Large intestine (tissue), 12 donors: ENCODE measurements at places on chromosomes 3 and 15.
A peak's percentile ranks its signal among the peaks of the same experiment; 100 is the strongest.

- no peak for DNase-seq
Measured at GRCh38 chr15:71155534-71155933, 40.3 kb downstream of the THSD4 start.

GRCh38 chr3:120418866-120419490 lies 31.8 kb downstream of the FSTL1 start:
- peak; percentile 61 for DNase-seq

DNA sequence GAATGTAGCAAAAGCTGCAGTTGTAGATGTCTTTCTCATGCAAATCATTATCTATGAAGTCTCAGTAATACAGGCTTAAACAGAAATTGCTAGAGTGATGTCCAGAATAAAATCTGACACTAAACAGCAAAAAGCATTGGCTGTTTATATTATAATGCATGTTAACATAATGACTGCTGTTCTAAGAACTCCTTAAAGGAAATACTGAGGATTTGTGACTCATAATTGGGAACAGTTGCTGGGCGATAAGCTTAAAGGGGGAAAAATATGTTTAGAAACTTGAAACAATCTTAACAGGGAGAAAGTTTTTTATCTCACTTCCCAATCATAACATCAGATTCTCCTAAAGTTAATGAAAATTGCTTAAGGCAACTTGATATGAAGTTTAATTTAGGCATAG lies 17.5 kb downstream of the TIPARP start:
- DNase-seq = no peak

- no peak for DNase-seq
Measured at GRCh38 chr3:171347301-171348039, 112.7 kb downstream of the TNIK start.

DNA sequence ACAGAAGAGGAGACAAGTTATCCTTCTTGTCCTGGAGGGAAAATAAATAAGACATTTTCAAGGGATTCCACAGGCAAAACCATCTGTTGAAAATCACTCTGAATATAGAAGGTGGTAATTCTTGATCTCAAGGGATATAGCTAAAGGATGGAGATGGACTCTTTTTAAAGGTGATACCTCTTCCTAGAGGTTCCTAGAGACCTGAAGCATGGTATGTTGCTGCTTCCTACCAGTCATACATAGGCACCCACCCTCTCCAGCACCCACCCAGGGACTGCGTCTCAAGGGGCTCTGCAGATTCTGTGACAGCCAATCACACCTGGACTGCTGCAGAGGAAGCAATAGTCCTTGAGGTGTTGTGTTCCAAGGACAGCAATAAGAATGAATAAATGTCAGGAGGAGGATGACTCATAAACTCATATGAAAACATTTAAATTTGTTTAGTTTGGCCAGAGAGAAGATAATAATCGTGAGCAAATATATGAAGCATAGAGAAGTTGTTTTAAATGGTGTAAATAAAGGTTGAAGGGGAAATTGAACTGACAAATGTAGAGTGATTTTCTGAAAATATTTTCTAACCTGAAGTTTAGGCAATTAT lies 741.6 kb upstream of the CBLB start:
- no peak for DNase-seq

DNA sequence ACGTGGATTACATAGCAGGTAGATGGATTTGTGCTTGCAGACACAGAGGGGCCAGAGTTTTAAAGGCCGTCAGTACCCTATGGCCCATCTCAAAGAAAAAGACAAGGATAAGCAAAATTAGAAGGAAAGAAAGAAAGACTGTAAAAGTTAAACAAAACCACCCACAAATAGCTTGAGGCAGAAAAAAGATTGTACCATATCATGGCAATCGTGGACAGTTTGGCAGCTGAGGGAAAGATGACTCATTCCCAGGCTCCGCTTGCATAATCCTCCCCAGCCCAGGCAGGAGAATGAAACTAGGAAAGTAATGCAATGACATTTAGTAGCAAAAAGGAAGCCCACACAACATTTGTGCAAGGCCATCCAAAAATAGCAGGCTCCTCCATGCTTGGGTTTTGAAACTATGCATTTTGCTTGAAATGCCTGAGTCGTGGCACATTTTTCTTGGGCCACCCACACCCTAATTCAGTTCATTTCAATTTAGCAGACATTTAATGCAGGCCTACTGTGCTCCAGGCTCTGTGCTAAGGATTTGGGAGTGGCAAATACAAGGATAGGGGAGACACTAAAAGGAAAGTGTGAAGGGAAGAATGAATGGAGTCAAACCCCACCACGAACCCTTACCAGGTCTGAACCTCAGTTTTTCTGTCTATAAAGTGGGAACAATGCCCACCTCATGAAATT lies 40.9 kb upstream of the SMAD3 start:
- peak; percentile 81 for DNase-seq

DNA sequence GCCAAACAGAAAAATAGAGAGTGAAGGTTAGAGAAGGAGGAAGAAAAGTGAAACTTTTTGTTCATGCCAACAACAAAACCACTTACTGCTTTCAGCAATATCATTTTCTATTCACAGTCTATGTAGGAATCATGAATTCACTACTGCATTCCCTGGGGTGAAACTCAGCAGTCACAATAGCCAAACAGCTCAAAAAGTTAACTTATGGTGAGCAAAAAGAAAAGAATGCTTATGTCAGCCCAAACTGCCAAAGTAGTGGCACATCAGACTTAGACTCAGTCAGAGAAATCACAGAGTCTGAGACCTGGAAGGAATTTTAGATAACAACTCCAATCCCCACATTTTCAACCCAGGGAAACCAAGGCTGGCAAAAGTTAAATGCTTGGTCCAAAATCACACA lies 238.7 kb upstream of the TMCO5A start:
- DNase-seq = no peak

DNA sequence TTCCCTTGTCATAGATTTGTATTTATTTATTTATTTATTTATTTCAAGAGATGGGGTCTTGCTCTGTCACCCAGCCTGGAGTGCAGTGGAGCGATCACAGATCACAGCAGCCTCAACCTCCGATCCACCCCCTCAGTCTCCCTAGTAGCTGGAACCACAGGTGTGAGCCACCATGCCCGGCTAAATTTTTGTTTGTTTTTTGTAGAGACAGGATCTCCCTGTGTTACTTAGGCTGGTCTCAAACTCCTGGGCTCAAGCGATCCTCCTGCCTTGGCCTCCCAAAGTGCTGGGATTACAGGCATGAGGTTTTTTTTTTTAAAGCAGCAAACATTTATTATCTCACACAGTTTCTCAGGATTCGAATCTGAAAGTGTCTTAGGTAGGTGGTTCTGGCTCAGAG lies 2.5 kb downstream of the TTBK2 start:
- DNase-seq = no peak

DNA sequence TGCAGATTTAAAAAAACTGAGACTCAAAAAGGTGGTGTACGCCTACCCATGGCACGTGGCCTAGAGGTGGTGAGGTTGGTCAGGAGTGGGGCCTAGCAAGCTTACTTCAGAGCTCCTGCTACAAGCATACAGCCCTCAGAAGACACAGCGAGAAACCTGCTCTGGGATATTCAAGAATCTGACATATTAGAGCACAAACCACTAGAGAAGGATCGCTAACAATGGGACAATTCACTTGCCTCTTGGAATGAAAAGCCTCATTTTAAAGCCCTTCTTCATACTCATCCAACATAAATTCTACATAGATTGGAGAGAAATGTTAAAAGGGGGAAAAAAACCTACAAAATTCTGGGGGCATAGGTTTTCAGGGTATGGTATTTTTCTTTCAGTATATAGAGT lies 118.0 kb upstream of the ARHGEF3 start:
- no peak for DNase-seq

DNA sequence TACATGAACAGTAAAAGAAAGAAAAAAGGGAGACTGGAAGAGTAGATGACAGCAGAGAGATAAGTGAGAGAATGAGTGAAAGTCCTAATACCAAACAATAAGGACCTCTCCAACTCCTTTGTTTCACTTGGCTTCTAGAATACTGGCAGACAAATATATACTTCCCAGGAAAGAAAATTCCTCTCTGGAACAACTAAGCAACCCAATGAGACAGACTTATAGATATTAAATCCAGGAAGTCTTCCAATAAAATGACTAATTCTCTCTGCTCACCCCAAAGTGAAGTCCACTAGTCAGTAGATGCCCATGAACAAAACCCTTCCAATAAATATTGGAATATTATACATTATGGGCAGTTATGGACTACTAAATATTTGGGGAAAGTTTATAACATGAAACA lies 114.2 kb downstream of the NEDD4 start:
- DNase-seq = no peak

DNA sequence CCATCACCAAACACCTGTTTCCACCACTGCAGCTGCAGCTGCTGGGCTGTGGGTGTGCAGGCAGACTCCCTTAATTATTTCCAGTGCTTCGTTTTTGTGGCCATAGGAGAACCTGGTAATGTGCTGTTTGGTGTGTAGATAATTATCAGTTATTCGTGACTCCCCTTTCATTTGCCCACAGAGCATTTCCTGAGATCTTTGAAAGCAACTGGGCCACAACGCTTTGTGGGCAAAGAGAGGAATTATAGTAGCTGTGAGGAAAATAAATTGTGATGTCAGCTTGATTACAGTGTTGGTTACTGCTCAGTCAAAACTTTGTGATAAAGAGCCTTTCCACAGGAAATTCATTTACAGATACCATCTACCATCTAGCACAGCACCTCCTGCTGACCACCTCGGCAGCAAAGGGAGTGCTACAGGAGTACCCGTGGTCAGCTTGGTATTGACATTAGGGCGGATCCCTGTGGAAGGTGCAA lies 193.3 kb upstream of the SLCO3A1 start:
- no peak for DNase-seq

- DNase-seq = no peak
Measured at GRCh38 chr15:63986751-63987341, 59.4 kb downstream of the DAPK2 start.

GRCh38 chr3:33145221-33145900 lies 31.5 kb downstream of the CRTAP start:
- DNase-seq = no peak

DNA sequence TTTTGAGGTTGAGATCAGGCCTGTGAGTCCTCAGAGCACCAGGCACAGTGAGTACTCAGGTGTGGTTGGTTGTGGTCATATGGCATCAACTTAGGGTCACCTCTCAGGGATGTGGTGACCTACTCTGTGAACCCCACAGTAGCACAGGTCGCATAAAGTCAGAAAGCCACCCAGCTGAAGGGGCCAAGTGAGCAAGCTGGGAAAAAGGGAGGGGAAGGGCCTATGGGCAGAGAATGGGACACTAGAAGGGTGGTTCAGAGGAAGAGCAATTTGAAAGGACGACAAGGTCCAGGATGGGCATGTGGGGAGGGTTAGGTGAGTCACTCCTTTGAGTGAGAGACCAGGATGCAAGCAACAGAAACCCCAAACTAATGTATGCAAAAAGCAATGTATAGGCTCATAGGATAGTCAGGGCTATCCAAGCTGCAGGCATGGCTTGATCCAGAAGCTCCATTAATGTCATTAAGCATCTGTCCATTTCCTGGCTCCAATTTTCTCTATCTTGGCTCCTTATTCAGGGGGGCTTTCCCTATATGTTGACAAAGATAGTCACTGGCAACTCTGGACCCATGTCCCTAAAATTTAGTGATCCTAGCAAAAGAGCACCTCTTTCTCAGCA lies 33.5 kb downstream of the HMCES start:
- DNase-seq = no peak

DNA sequence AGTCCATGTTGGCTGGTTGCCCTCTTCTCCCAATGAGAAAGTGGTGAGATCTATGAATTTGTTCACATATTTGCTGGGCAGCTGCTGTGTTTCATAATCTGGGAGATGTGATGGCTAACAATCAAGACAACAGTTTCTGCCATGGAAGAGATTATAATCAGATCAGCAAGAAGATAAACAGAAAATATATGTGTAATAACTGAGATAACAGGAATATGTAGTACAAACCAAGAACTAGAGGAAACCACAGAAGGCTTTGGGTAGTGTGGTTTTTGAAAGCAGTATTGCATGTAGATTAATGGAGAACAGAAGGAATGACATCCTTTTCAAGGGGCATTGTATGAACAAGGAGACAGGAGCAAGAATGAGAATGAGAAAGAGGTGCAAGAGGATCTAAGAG lies 12.2 kb upstream of the CSTA start:
- DNase-seq = no peak

DNA sequence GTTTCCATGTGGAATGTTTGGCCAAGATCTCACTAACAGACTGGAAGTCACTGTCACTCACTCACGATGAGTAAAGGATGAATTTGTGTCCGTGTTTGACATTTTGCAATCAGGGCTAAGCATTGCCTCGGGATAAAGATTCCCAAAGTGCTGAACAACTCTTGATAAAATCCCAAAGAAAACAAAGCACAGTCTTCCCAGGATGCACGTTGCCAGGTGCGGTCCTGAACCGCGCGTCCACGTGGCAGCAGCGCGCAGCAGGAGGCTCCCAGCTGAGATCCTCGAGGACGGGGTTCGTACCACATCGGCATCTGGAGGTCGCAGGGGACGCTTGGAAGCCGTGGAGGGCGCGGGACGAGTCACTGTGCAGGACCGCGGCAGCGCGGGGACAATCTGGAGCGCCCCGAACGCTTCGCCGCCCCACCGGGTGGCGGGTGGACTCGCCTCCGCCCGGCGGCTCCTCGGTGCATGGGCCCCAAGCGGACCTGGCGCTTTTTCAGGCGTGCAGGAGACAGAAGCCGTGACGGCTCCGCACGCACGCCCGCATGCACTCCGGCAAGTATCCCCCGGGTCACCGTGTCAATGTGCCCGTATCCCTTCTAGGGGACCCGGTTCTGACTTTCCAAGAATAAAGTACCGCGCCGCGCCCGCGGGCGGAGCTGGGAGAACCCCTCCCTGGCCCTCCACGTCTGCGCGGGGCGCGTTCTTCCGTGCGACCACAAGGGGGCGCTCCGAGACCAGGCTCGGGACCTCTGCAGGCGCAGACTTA lies 17.7 kb downstream of the CPN2 start:
- peak; percentile 86 for DNase-seq

GRCh38 chr15:28919679-28920655 lies 34.2 kb downstream of the APBA2 start:
- no peak for DNase-seq

GRCh38 chr3:184687363-184688015 lies 24.4 kb downstream of the MAGEF1 start:
- peak; percentile 59 for DNase-seq

DNA sequence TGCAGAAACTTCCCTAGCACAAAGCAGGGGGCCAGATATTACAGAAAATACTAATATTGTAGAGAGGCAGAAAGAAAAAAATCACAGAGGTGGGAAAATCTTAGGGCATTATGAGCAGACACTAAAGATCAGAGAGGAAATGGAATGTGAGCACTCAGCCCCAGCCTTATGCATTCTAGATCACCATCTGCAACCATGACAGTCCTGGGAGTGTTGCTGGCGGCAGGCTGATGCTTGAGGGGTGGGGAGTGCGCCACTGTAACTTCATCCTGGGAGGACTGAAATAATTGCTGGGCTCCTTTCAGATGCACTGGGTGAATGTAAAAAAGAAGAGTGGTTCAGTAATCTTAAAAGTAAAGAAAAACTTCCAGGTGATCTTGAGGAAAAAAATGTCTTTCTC lies 427.6 kb upstream of the SEMA6D start:
- no peak for DNase-seq

DNA sequence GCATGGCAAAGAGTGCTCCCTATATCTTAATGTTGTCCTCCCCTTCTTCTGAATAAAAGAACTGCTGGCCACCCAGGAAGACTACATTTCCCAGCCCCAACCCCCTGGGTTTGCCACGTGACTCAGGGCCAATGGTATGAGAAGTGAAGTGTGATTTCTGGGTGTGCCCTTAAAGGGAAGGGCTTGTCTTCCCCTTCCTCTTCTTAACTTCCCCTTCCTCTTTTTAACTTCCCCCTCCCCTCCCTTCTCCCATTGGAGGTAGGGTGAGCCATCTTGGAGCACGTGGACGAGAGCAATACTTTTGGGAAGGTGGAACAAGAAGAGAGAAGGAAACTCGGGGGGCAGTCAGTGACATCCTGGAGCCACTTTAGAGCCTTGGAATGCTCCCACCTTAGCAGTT lies 6.8 kb upstream of the KBTBD12 start:
- DNase-seq = no peak
